ENCODE measurements at places on chromosomes 7 and 10. TPM values are rescaled to one million over a fixed set of nuclear protein-coding genes. Genes with fewer than 3 reads are reported as not detected.

DNA sequence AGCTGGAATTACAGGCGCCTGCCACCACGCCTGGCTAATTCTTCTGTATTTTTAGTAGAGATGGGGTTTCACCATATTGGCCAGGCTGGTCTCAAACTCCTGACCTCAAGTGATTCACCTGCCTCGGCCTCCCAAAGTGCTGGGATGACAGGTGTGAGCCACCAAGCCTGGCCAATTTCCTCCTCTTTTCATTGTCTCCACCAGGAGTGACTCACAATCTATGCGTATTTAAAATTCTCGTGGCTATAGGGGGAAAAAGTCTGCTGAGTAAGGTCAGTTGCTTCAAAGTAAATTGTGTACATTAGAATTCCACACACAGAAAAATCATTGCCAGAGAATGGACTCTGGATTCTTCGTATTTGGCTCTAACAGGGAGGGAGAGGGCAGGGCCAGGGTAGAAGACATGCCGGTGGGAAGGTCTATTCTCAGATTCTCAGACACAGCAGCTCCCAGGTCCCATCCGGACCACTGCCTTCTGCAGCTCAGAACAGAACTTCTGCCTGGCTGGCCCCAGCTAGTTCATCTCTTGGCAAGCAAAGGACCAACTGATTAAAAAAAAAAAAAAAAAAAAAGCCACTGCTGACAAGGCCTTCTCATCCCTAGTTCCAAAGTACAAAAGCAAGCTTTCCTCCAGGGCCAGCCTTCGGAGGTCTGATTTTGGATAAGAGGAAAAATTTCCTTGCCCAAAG lies 22.2 kb downstream of the PSPH start:
- DNase-seq, result peak; percentile 55

- DNase-seq, result no peak
Measured at GRCh38 chr10:117530791-117531190, 11.8 kb upstream of the EMX2 start.

DNA sequence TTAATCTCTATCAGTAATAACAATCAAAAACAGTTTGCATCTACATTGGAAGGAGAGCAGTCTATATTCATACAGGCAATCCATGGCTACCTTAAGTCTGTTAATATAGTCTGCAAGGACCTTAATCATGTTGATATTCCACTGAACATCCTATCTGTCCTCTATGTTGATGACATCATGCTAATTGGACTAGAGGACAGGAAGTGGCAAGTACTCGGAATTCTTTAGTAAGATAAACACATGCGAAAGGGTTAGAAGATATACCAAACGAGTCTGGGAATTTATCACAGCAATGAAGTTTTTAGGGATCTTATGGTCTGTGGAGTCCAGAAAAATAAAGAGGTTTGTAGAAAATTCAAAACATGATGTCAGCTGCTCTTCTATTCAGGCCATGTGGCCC lies 11.3 kb upstream of the SAMD9L start:
- no peak for DNase-seq

The ATAD1 gene
- total RNA-seq, result 42.3 TPM

The CALU gene
- total RNA-seq, result 245 TPM

The ATRNL1 gene
- 1.2 TPM for total RNA-seq

Data from HT1080 (cell line).